ENCODE measurements at places on chromosomes 1 and 21. TPM values are rescaled to one million over a fixed set of nuclear protein-coding genes. Genes with fewer than 3 reads are reported as not detected.

Gene ADGRL2
- total RNA-seq: 16.3 TPM

Gene PTGER3
- total RNA-seq: under 0.01 TPM

Gene TFF2
- total RNA-seq: not detected

Gene SERPINC1
- total RNA-seq: not detected

Gene MANEAL
- 1.6 TPM for total RNA-seq

Gene OR2L3
- not detected for total RNA-seq

Gene ENAH
- 8.9 TPM for total RNA-seq

Gene PBXIP1
- 85.2 TPM for total RNA-seq

Gene ADGRL4
- 109 TPM for total RNA-seq

Gene LY9
- total RNA-seq: not detected
